ENCODE measurements at places on chromosomes 3 and 15.

DNA sequence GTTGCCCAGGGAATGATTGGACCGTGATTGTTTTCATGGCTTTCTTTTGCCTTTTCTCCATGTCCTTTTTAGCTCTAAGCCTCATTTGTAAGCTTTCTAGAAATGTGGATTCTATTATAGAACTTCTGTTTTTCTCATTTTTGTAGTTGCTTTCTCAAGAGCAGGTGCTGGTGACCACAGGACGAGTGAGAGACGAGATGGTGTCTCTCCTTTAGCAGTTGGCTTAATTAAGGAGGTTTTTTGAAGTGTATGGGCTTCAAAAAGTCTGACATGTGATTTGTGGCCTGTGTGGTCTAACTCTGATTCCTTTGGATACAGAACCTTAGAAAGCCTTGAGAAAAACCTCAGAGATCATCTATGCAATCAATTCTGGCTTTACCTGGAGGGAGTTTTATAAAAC lies 292.8 kb downstream of the LPP start:
- DNase-seq: no peak

DNA sequence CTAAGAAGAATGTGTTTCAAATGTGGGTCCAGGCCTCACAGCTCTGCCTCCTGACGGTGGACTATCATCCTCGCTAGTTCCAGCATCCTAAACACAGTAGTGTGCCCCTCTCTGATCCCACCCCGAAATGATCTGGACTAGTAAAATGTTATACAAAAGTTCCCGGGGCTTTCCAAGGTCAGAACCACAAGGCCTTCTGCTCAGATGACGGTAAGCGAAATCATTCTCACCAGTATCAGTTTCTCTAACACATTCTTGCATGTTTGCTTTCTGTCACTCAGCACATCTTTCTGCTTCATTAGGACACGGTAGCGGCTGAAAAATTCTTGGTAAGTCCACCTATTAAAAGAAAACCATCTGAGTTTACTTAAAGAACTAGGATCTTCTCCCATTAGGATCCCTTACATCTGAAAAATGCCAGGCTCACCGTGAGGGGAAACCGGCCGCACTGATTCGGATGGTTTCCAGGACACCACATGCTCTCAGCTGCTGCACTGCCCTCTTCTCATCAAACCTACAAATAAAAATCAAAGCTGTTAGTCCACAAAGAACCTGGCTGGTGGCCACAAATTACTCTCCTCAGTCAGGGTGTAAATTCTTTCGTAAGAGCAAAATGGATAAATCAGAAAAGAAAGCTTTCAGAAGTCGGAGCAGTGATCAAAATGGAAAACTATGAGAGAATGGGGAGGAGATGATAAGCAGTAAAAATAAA lies 83.9 kb upstream of the MYO5C start:
- no peak for DNase-seq

DNA sequence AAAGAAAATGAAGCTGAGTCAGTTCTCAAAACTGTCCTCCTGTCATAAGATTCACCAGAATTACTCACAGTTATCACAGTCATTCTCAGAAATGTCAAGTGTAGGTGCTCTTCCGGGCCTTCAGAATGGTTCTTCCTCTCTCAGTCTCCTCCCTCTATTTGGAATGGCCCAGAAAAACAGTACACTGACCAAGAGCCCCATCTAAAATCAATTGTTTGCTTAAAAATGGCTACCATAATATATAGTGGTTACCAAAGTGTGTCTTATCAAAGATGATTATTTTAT lies 99.8 kb downstream of the MECOM start:
- DNase-seq: no peak

DNA sequence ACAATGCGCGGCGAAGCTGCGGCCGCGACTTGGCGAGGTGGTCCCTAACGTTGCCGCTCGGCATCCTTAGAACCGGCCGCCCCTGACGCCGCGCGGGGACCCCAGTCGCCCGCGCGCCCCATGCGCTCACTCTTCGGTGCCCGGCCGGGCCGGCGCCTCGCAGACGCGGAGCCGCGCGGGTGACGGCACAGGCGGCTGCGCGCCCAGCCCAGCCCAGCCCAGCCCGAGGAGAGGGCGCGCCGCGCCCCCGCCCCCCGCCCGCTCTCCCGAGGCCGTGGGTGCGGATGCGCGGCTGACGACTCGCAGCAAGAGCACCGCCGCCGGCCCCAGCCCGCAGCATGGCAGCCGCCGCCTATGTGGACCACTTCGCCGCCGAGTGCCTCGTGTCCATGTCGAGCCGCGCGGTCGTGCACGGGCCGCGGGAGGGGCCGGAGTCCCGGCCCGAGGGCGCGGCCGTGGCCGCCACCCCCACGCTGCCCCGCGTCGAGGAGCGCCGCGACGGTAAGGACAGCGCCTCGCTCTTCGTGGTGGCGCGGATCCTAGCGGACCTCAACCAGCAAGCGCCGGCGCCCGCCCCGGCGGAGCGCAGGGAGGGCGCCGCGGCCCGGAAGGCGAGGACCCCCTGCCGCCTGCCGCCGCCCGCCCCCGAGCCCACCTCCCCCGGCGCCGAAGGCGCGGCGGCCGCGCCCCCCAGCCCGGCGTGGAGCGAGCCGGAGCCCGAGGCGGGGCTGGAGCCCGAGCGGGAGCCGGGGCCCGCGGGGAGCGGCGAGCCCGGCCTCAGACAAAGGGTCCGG lies 437 bp downstream of the KLF13 start:
- DNase-seq: peak; percentile 73

DNA sequence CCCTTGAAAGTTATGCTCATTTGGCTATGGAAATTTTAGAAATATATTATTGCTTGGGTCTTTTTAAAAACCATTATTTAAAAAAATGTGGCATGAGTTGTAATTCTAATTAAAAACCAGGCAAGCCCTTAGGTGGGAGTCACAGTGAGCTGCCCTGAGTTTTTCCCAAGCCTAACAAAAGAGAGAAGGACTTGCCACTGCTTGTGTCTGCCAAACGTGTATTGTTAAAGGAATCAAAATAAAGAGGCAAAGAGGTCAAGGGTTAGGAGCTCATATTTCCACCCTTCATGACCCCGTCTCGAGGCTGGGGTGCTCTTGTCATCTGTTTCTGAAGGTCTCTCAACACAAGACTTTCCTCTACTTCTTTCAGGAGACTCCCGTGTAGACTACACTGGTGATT lies 321.1 kb downstream of the ZIC1 start:
- DNase-seq: no peak

DNA sequence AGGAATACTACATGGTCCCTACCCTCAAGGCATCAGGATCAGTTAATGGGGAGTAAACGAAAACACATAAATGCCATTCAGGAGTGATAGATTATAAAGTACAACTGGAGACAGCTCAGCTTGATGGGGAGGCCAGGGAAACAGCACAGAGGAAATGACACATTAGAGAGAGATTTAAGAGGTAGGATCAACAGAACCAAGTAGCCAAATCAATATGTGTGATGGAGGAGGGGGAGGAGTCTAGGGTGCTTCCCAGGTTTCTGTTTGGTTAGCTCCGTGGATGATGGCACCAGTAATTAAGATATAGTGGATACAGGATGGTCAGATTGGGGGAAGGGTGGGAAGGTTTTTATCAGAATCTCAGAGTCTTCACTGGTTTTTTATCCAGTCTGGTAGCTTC lies 229.5 kb upstream of the ROPN1 start:
- no peak for DNase-seq

GRCh38 chr15:70507772-70508371 lies 255.5 kb downstream of the UACA start:
- DNase-seq: peak; percentile 22

DNA sequence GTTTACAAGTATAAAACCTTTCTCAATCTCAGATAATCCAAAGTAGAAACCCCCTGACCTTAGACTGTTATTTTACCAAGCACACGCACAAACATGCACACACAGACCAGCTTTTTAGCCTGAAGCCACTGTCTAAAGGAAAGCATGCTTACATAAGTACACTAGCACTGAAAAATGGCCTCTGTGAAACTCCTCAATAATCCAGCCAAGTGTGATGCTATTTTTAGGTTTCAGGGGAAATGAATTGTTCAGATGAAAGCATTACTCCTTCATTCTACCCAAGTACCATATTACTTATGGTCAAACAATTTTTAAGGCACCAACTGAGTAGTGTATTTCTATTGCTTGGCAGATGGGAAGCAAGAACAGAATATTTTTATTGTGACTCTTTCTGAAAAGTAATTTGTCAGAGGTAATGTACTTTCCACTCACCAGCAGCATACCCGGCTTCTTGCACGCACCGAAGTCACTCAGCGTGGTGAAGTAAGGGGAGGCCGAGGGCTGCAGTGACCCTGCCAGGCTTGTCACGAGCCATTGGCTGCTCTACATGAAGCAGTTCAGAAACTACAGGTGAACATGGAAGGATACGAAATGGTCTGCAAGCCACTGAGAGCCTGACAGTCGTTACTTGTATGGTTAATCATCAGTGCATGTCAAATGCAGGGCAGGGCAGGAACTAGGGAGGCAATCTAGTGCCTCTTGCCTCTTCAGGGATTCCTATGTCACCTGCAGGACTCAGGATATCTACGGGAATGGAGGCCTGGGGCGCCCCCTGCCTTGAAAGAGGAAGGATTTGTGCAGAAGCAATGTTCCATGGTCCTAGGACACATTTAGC lies 106.7 kb downstream of the GABRB3 start:
- DNase-seq: no peak

DNA sequence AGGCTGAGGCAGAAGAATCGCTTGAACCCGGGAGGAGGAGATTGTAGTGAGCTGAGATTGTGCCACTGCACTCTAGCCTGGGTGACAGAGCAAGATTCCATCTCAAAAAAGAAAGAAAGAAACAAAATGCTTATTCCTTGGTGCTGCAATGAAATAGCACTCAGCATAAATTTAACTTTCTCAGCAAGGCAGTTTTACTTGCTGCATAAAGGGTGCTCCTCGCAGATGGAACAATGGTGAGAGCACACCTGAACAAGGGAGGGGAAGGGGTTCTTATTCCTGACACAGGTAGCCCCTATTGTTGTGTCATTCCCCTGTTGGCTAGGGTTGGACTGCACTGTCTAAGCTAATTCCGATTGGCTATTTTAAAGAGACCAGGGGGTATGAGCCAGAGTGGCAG lies 17.1 kb downstream of the PAK2 start:
- no peak for DNase-seq

DNA sequence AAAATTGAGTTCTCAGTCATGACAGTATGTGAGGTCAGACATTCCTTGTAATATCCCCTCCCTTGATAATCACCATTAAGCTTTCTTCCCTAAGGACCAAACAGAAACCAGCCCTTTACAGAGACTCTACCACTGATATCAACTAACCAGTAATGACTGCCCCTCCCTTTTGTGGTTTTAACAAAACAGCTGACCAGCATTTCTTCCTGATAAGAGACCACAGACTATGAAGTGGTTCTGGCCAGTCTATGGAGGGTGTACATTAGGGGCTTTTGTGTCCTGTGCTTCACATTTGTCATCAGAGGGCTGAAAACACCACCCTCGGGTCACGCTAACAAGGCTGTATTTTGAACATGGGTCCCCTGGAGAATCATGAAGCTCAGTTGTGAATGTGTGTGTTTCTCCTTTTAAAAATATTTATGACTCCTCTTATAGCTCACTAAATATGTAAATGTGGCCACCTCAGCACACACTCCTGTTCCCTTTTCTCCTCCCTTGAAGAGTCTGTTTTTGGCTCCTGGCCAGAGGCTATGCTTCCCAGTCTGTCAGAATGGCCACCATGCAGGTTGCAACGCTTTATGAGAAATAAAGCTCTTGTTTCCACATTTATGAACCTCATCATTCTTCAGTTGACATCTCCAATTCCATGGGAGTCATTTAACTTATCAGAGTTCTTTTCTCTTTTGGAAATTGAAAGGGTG lies 239.3 kb downstream of the CPNE4 start:
- no peak for DNase-seq
